ENCODE measurements at places on chromosomes 11 and 22.

DNA sequence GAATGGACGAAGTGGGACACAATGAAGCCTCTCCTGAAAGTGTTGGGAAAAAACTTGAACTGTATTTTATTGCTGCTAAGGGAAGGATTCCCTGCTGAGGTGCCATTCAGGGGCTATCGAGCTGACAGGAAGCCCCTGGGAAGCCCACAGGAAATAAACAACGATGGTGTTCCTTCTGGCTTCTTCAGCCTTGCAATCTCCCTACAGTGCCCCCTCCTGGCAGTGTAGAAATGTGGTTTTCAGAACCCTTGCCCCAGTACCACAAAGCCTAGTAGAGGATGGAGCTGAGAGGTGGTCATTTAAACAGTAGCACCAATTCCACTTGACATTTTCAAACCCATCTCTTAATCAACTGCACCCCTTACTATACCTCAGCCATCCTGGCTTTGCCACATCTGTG is 676.7 kb upstream of the ARHGAP42 start:
- no peak for DNase-seq

GRCh38 chr11:64856382-64857227 is 12.2 kb upstream of the CDC42BPG start:
- DNase-seq: peak; percentile 45

GRCh38 chr11:46808799-46809431 is 37.2 kb downstream of the CKAP5 start:
- DNase-seq: no peak

DNA sequence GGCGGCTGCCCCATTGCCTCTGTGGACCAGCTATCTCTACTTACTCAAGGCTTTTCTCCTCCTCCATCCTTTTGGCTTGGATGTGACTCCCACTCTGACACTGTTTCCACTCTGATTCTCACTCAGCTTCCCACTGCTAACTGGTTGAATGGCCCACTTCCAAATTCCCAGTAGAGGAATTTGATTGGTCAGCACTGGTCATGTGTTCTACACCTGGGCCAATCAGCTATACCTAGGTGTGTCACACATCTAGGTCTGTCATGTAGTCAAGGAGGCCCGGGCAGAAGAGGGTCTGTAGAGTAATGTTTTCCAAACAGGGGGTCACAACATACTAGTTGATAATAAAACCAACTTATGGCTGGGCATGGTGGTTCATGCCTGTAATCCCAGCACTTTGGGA is 53.3 kb downstream of the TPBGL start:
- no peak for DNase-seq

DNA sequence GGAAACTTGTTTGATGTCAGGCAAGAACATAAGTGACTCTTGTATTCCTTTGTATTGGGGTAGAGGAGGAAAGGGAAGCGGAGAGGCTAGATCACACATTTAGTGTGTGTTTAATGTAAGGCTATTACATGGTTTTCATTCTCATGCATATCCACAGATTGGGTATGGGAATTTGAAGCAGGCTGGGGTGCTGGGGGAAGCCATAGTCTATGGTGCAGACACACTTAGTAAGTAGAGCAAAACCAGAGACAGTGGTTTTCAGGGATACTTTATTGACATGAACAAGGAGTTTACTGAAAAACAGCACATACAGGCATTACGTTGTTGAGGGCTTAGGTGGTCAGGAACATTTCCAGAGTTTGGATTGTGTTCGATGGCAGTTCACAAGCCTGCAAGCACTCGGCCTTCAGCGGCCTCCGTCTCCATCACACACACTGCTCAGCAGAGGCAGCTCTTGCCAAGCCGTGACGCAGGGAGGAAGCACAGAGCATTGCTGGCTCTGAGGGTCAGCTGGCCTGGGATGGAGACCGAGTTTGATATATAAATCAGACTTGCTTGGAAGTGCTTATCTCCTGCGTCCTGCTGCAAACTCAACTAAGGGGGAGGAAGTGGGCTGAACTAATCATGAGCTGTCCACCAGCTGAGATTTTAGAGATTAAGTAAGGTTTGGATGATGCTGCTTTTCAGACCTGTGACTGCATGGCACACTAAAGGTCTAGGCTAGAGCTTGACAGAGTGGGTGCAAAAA is 25.3 kb downstream of the SCN3B start:
- DNase-seq: no peak

DNA sequence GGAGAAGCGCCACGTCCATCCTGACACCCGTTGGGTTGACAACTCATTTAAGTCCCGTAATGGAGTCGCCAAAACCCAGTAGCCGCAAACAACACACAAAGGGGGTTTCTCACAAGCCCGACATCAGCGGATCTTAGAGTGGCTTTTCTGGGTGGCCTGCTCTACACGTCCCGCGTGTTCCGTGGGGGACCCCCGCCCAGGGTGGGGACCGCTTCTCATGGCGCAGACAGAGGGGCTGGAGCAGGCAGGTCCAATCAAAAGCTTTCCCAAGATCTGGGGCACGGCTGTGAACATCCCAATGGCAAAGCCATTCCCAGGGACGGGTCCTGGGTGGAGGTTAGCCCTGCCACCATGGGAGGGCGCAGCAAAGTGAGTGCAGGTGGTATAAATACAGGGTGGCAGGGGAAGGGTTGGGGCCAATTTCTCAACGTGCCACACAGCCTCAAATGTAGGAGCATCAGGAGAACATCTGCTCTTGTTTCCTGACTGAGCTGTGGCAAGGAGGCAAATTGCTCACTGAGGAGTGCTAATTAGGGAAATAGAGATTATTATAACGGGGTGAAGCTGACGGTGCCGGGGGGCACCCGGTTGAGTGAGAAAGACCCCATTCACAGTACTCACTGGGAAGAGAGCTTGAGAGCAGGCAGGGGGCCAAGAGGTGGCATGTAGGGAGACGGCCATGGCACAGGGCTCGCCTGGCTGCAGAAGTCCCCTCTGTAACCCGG is 1447.2 kb downstream of the TBC1D22A start:
- DNase-seq: no peak

DNA sequence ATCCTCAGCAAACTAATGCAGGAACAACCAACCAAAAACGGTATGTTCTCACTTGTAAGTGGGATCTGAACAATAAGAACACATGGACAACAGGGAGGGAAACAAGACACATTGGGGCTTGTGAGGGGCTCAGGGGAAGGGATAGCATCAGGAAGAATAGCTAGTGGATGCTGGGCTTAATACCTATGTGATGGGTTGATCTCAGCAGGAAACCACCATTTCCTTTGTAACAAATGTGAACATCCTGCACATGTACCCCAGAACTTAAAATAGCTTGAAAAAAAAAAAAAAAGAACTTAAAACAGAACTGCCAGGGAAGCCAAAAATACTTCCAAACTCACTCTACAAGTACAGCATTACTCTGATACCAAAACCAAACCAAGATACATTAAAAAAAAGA is 33.8 kb downstream of the CASP4 start:
- DNase-seq: no peak

GRCh38 chr11:60211206-60211605 is 28.3 kb upstream of the MS4A6A start:
- DNase-seq: no peak

DNA sequence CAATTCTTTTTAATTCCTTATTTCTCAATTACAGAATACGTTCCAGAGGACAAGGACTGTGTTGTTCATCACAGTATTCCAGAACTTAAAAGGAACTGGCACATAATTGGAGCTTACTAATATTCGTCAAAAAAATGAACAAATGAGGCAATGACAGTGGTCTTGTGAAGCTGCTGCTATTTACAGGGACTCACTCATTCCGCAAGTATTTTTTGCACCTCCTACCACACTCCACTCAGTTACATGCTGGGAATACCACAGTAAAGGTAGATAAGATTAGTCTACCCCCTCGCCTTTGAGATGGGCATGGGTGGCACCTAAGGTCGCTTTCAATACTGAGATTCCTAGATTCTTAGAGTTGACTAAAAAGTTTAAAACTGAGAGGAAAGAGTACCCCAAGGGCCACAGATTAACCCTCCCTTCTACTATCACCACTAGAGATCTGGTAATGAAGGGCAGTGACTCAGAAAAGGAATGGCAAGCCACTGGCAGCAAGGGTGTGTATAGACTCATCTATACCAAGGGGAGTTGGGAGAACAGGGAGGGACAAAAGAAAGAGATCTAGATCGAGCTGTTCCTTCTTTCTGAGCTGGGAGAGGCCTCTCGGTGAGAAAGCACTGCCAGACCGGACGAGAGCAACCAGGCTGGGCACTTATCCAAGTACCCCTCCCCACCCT is 85.0 kb downstream of the RPL27A start:
- DNase-seq: no peak

GRCh38 chr11:64605244-64605560 is 14.2 kb downstream of the SLC22A12 start:
- no peak for DNase-seq

DNA sequence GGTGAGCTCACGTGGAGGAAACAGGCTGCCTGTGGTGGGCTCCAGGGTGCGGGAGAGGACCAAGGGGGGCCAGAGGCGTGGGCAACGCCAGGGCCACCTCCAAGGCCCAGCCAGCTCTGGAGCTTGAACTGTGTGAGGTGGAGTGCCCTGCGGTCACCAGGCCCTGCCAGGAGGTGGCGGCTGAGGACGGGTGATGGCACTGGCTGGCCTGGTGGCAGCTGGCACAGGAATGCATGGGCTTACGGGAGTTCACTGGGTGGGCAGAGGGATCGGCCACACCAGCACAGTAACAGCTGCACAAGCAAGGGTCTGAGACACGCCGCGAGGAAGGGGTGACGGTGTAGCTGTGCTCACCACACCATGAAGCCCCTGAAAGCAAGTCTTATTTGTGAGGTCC is 15.8 kb downstream of the TOLLIP start:
- no peak for DNase-seq

- no peak for DNase-seq
Observed at GRCh38 chr22:43235445-43236409, 48.8 kb upstream of the TTLL12 start.

GRCh38 chr11:125241104-125241503 is 76.6 kb downstream of the PKNOX2 start:
- no peak for DNase-seq

DNA sequence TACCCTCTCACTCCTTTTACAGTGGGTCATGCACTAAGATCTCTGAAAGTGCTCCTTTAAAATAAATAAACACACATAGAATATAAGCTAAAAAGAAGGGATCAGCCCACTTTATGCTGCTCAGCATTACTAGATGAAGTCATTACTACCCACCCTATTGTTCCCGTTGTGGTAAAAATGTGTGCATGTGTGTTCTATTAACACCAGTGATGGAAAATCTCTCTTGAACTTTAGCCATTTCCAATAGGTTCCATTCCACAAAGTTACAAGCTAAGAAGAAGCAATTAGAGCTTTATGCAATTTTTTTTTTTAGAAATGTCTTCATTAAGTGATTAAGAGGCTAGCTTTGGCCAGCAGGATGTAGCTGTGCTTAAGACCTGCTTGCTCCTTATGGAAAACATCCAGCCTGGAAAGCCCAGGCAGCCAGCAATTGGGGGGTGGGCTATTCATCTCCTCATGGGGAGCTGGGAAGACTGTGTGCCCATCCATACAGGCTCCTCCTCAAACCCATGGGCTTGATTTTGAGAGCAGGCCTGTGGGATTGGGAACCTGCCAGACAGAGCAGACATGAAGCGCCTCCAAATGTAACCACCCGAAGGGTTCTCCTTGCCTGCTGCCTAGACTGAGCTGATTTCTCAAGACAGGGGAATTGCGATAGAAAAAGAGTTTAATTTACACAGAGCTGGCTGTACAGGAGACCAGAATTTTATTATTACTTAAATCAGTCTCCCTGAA is 92.9 kb upstream of the PARVA start:
- peak; percentile 12 for DNase-seq

DNA sequence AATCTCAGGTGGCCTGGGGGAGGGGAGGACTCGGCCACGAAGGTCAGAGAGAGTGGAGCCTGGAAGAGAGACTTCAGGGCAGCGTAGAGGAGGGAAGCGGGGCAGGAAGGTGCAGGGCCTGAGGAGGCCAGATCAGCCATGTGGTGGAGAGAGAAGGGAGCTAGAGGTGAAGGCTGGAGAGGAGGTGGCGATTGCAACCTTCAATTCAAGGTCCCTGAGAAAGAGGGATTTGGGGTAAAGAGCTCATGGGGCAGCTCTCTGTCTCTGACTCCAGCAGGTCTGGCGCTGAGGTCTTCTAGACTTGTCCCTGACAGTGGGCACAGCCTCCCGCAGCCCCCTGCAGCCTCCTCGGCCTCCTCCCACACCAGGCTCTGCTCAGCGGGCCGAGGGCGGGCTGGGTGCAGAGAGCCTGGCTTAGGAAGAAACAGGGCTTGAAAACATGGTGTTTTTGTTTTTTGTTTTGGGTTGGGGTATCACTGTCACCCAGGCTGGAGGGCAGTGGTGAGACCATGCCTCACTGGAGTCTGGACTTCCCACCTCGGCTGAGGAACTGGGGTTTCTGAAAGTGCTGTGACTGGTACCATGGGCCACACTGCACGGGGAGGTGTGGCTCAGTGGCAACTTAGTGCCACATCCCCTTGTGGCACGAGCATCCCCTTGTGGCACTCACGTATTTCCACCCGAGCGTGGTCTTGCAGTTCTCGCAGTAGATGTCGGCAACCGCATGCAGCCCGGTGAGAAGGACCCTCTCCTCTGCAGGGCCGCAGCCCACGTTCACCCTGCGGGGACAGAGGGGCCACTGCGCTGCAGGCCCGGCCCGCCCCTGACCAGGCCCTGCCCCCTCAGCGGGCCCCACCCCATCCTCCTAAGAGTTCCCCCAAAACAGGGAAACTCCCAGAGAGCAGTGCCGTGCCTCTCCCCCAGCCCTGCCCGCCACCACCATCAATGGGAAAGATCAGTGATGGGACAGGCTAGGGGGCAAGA is 32.6 kb downstream of the YPEL1 start:
- no peak for DNase-seq

GRCh38 chr11:66333896-66334604 is 2.2 kb downstream of the RIN1 start:
- DNase-seq: no peak

DNA sequence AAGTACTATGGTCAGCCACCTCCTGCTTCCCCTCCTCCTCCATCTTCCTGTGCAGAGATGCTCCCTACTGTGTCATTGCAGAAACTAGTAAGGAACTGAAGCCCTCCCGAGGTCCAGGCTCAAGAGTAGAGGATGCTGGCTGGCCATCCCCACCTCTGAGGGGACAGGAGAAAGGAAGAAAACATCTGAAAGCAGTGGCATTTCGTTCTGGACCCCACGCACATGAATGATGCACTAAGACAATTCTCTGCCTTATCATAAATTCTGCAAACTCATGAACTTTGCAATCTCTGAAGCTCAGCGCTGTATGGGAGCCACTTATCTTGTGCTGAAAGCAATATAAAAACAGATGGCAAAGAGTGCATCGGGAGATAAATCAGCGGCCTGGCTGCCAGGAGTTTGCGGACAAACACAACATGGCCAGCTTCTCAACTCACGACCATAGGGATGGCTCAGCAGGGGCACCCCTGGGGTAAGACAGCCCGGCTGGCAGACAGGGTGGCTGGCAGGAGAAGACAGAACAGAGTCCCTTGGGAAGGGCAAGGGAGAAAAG is 306.4 kb downstream of the NXPE2 start:
- no peak for DNase-seq

- no peak for DNase-seq
Observed at GRCh38 chr11:63855975-63856374, 17.1 kb downstream of the MARK2 start.

DNA sequence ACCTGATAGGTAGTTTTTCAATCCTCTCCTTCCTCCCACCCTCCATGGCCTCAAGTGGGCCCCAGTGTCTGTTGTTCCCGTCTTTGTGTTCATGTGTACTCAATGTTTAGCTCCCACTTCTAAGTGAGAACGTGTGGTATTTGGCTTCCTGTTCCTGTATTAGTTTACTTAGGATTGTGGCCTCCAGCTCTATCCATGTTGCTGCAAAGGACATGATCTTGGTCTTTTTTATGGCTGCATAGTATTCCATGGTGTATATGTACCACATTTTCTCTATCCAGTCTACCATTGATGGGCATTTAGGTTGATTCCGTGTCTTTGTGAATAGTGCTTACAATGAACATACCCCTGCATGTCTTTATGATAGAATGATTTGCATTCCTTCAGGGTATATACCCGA is 54.1 kb upstream of the CFAP300 start:
- no peak for DNase-seq

Data from colonic mucosa (tissue), 4 donors.